GM23338 (cell line): ENCODE measurements at places on chromosomes 1 and 21.

GRCh38 chr1:67674260-67675011 lies 10.6 kb upstream of the GADD45A start:
- peak; percentile 31 for DNase-seq

GRCh38 chr1:202807451-202807925 lies 733 bp downstream of the KDM5B start:
- DNase-seq, result peak; percentile 65

GRCh38 chr1:176379626-176380339 lies 83.2 kb upstream of the PAPPA2 start:
- no peak for DNase-seq

DNA sequence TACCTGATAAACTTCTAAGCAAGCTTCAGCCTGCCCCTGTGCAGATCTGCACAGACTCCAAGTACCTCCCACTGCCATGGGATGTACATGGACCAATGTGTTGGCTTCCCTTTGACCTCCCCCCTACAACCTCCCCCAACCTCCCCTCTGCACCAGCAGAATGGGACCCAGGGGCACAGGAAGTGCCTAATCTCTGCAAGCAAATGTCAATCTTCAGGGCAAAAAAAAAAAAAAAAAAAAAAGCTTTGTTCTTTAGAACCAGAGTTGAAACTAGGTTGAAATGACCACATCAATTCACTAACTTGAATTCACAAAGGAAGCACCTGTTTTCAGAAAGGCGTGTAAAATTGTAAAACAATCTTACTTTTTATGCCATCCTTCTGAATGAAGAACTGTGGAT lies 53.9 kb upstream of the TIAM1 start:
- no peak for DNase-seq

GRCh38 chr1:28139025-28139712 lies 37.3 kb downstream of the PTAFR start:
- no peak for DNase-seq

DNA sequence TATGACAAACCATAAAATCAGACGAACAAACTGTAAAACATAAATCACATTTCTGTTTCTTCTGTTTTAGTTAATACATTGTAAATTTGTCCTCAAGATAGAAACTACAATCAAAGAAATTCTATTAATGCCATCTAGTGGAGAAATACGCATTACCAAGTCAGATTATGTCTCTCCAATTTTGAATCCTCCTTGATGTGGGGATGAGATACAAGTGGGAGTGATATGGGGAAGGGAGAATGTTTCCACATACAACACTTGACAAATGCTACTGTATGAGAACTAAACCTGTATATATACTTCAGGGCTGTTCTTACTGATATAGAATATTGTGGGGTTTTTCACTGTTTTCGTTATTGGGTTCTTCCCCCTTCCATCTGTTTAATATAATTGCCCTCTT lies 2.6 kb downstream of the HFM1 start:
- peak; percentile 13 for DNase-seq

DNA sequence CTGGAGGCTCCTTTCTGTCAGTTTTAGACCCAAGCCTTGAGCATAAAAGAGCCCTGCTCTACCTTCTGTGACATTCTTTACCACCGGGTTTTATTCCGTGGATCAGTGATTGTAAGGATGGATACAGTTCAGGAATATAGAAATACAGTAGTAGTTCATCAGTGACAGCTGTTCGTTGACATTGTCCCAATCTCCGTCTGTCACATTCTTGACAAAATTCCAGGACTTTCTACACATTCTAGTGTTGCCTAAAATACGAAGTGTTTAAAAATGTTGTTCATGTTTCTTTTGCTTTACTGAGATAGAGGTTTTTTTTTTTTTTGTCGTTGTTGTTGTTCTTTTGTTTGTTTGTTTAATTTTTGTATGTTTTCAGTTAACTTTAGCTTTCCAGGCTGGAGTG lies 29.9 kb downstream of the MAP10 start:
- no peak for DNase-seq

DNA sequence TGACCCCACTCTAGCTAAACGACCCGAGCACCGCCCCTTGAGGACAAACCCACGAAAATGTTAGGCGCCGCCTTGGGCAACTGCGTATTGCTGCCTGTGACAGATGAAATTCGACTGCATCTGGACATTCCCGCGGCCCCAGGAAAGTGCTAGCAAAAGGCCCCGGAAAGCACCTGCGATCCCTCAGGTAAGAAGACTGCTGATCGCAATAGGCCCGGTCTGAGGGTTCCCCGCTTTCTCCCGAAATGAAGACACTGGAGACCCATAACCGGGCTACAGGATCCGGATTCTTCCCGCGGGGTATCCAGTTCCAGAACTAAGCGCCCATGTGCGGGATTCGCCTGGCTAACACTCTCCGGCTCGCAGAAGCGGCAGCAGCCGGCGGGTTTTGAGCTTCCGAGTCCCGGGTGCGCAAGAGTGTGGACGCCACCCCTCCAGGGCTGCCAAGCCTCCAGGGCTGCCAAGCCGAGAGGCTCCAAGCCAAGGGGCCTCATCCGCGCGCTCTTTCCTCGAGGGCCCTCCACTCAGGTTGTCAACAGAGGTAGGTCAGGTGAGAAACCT lies 157.9 kb upstream of the NBPF11 start:
- peak; percentile 69 for DNase-seq

DNA sequence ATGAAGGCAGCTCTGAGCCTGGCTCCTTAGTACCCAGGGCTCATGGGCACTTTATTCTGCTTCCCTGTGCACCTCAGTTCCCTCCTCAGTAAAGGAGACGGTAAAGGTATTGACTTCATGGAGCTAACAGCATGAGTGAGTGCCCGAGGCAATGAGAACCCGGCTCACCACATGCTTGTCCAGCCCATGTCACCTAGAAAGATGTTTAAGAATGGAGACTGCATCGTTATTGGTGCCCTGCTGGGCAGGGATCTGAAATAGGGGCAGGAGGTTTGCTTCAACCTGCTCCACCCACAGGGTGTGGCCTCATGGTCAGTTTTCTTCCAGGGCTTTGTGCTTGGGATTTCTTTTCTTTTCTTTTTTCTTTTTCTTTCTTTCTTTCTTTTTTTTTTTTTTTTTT lies 7.0 kb upstream of the KCNE1 start:
- no peak for DNase-seq

DNA sequence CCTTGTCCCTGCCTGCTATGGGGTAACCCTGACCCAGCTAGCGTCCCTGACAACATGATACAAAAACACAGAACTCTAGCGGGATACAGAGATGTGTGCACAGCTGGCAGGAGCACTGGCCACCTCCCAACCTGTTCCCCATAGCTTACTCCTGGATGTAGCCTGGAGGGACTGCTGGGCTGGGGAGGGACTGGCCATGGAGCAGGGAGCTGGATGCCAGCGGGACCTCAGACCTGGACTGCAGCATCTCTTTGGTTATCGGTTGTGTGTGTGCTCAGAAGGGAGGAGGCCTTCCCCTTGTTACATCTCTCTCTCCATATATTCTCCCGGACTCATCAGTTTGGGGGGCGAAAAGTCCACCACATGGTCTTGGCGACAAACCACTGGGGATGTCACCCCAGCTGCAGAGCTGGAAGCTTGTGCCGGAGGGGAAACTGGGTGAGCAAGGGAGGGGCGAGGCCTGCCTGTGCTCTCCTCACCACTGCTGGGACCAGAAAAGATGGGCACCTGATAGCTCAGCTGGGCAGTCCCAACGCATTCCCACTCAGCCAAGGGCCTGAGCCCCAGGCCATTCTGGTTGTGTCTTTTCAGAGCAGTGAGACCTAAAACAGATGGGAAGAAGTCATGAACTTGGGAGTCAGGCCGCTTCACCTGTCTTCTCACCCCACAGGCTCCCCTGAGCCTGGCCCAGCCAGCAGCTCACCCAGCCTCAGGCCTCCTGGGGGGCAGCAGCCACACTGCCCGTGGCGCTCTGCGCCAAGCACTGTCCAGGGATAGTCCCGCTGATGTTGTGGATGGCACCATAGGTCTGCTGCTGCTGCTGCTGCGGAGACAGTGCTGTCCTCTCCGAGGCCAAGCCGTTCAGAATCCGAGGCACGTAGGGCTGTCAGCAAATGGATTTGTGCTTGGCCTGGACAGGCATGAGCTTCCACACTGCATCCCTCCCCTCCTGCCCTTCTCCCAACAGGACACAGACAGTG lies 35.6 kb downstream of the TMEM63A start:
- DNase-seq, result no peak
